HCT116 (cell line): ENCODE measurements at places on chromosomes 12 and 14. TPM values are rescaled to one million over a fixed set of nuclear protein-coding genes. Genes with fewer than 3 reads are reported as not detected.
A peak's percentile ranks its signal among the peaks of the same experiment; 100 is the strongest.

GRCh38 chr12:6873094-6874014 lies at the start of gene SPSB2:
Gene SPSB2, minus strand, starts transcription at chr12:6873303. Its CDS starts 402 bp downstream, at chr12:6872901.
- H3K4me3 ChIP-seq, result peak within 1 kb of the TSS; percentile 73
- peaks cover 33% of the 10 kb centered on the region for H3K36me3 ChIP-seq
- H3K27ac ChIP-seq, result peak within 1 kb of the TSS; percentile 96
- H3K27me3 ChIP-seq, result no peaks in the 10 kb centered on the region
- peak; percentile 89 for DNase-seq

The RBMS2 gene
- 40.8 TPM for total RNA-seq

GRCh38 chr12:100672075-100672592 lies 98.7 kb downstream of the GAS2L3 start:
- H3K4me3 ChIP-seq, result no peak overlapping the region
- no peak overlapping the region for H3K27ac ChIP-seq
- no peaks in the 10 kb centered on the region for H3K4me1 ChIP-seq
- no peaks in the 10 kb centered on the region for H3K36me3 ChIP-seq

GRCh38 chr14:53741479-53742232 lies 215.0 kb downstream of the BMP4 start:
- no peaks in the 10 kb centered on the region for H3K36me3 ChIP-seq
- peak overlapping the region; percentile 16; the same call in 1 of the 2 replicates for H3K27ac ChIP-seq
- no peak overlapping the region for H3K4me3 ChIP-seq
- peaks cover 21% of the 10 kb centered on the region for H3K4me1 ChIP-seq
- no peaks in the 10 kb centered on the region for H3K27me3 ChIP-seq

GRCh38 chr12:45050751-45051571 lies at the start of gene DBX2:
Gene DBX2, minus strand, starts transcription at chr12:45051099. Its CDS starts 172 bp downstream, at chr12:45050927.
- H3K4me3 ChIP-seq, result no peak within 1 kb of the TSS
- no peaks in the 10 kb centered on the region for H3K4me1 ChIP-seq
- no peaks in the 10 kb centered on the region for H3K27me3 ChIP-seq
- H3K36me3 ChIP-seq, result no peaks in the 10 kb centered on the region
- DNase-seq, result no peak
- H3K27ac ChIP-seq, result no peak within 1 kb of the TSS

DNA sequence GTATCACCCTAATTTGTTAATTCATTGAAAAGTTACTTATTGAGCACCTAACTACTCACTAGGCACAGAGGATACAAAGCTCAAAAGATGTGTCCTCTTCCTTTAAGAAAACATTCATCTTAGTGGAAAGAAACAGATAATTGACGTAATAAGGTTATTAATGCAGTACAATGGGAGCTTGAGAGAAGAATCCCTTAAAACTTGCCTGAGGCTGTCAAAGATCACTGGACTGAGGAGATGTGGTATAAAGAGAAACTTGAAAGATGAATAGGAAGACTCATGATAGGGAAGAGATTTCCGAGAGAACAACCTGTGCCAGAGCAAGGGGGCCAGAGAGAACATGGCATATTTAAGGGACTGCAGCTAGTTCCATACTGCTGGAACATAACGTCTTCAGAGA lies 19.1 kb downstream of the GOLGA5 start:
- H3K27me3 ChIP-seq, result no peaks in the 10 kb centered on the region
